KBM-7 (cell line): ENCODE measurements at places on chromosomes 6 and 20.
A peak's percentile ranks its signal among the peaks of the same experiment; 100 is the strongest.

GRCh38 chr6:13678255-13678983 lies 33.2 kb downstream of the RANBP9 start:
- peak; percentile 31 for DNase-seq

DNA sequence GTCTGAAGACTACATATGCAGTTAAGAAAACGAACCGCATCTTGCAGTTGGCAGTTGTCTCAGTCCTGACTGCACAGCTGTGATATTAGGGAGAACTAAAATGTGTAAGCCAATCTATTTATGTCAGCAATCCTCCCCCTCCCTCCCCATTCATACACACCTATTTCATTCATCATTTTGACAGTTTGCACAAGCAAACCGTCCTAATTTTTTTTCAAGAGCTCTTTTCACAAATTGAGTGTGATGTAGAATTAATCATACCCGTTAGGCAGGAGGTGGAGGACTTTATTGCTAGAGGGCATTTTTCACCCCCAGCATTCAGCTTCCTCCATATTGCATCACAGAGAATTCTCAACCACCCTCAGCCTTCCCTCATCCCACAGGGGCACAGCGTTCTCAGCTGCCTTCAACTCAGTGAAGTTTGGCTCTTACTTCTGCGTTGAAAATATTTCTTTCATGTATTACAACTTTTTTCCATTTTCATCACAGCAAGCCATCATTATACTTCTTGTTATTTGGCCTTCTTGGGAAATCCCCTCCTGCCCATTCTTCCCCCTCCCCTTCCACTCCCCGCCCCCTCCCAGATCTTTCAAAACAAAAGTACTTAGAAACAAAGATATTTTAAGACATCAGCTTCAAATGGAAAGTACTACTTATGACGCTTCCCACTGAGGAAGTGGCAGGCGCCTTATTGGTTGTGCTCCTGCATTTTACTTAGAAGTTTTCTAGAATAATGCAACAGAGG lies 37.5 kb downstream of the NOX3 start:
- DNase-seq = peak; percentile 5

GRCh38 chr20:53805895-53806384 lies 212.3 kb upstream of the ZNF217 start:
- DNase-seq = no peak

DNA sequence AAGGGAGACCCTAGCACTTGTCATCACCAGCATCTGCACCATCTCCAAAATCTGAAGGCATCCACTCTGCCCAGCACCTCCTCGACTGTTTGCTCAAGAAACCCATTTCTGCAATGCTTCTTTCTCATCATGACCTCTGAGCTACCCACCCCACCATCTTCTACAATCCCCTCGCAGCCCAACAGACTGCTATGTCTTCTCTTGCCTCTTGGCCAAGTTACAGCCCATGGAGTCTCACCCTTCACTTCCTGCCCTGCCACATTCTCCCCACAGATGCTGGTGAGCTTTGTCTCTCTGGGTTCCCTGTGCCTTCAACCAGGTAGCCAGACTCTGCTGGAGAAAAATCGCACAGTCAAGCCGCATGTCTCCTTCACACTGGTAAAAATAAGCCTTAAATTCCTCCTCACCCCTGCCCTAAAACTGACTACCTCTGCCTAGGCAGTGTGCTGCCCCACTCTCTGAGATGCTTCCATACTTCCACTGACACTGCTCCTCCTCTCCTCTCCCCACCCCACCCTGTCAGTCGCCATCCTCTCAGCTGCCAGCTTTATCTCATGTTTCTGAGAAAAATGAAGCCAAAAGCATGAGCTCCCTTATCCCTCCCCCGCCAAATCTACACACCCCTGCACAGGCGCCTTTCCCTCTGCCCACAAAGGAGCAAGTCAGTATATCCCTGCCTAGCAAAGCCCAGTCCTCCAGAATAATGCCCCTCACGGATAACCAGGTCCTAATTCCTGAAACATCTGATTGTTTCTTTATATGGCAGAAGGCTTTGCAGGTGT lies 2.3 kb upstream of the TXNDC5 start:
- DNase-seq = no peak

- DNase-seq = no peak
Observed at GRCh38 chr6:19662911-19663310, 174.3 kb upstream of the ID4 start.

GRCh38 chr6:43373252-43373875 lies 3.9 kb upstream of the ZNF318 start:
- no peak for DNase-seq

- no peak for DNase-seq
Observed at GRCh38 chr20:24987873-24988835, 4.4 kb downstream of the APMAP start.

DNA sequence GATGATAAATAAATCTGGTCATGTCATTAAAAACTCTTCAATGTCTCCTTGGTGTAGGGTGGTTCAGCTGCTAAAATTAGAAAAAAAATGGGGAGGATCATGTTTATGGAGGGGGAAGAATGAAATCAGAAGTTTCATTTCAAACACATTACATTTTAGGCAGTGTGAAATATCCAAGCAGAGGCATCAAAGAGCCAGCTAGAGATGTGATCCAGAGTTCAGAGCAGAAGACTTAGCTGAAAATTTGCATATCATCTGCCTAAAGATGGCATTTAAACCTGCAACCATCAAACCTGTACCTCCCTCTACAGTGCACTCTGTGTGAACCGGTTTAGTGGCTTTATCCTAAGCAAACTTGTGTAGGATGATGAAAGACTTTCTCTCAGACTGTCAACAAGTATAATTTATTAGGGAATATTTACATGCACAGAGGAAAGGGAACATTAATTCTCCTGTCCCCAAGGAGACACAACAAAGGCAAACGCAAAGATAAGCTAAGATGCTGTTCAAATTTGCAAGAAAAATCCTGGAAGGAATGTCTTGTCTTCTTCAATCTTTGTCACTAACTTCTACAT lies 84.8 kb upstream of the PLEKHG1 start:
- no peak for DNase-seq

GRCh38 chr6:52635049-52635577 lies 35.8 kb upstream of the TMEM14A start:
- DNase-seq = peak; percentile 16

GRCh38 chr20:21832442-21833385 lies 127.2 kb downstream of the PAX1 start:
- DNase-seq = no peak

DNA sequence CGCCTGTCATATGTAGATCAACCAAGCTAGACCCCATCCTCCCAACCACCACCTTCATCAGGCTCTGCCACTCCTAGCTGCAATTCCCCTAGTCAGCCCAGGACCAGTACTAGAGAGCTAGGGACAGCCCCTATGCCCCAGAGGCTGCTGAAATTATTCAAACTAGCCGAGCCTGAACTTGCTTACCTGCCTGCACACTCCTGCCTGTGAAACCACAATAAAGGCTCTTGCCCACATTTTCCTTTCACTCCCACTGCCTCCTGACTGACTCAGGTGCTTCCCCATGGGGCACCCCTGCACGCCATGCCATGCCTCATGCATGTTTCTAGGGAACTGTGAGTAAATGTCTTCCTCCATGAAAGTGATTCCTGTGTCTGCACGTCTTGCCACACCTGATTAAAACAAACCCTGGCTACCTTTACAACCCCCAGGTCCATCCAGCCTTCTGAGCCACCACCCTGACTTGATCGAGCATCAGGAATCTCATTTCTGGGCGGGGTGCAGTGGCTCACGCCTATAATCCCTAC lies 66.5 kb upstream of the IER3 start:
- DNase-seq = no peak

DNA sequence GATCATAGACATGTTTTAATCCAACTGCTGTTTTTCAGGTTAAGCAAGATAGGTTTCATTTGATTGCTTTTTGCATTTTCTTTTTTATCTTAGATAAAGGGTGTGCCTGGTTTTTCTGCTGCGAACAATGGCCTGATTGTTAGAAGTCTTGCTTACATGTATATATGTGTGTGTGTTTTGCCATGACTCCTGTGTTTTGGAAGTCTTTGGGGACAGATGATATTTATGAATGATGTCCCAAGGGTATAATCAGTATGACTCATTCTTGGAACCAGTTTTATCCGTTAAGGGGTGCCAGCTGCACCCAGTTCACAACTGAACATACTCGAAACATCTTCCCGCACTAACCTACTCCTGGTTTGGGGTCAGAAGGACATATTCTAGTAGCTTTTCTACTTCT lies 230.1 kb upstream of the SUPT3H start:
- no peak for DNase-seq

GRCh38 chr6:36867471-36868224 lies 7.0 kb downstream of the PPIL1 start:
- no peak for DNase-seq

- DNase-seq = no peak
Observed at GRCh38 chr6:32610682-32611296, 21.1 kb upstream of the HLA-DRB1 start.

- DNase-seq = peak; percentile 81
Observed at GRCh38 chr6:148760568-148761526, 14.0 kb downstream of the UST start.

- DNase-seq = no peak
Observed at GRCh38 chr6:13677878-13678254, 33.8 kb downstream of the RANBP9 start.

GRCh38 chr6:112300896-112301295 lies 46.2 kb upstream of the RFPL4B start:
- DNase-seq = no peak

DNA sequence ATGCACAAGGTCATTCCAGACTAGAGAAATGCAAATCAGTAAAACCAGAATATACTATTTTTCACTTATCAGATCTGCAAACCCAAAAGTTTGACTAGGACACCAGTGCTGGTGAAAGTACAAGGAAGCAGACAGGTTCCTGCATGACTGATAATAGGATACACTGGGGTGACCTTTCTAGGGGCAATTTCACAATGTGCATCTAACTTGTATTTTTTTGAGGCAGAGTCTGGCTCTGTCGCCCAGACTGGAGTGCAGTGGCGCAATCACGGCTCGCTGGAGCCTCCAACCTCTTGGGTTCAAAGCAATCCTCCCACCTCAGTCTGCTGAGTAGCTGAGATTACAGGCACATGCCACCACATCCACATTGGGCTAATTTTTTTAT lies 11.4 kb downstream of the COMMD7 start:
- peak; percentile 56 for DNase-seq

DNA sequence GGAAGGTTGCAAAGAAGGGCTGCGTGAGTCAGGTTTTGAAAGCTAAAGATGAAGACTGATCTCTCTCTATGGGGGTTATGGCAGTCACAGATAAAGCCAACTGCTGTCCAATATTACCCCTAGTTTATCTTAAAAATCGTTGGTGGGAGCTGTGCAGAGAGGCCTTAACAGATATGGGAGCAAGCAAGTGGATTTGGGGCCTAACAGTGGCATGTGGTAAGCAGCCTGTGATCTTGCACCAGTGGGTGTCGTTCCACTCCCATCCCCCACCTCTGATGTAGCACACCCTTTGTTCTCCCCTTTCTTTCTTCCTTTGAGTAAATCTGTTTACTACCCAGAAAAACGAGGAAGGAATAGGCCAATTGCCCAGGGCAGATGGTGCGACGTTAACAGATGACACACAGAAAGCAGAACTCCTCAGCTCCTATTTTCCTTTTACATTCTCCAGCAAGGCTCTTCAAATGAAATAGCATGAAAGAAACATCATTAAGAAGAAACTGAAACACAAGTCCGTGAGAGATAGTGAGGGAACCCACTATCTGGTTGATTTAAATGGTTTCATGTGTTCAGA lies 274.1 kb upstream of the CITED2 start:
- peak; percentile 89 for DNase-seq

DNA sequence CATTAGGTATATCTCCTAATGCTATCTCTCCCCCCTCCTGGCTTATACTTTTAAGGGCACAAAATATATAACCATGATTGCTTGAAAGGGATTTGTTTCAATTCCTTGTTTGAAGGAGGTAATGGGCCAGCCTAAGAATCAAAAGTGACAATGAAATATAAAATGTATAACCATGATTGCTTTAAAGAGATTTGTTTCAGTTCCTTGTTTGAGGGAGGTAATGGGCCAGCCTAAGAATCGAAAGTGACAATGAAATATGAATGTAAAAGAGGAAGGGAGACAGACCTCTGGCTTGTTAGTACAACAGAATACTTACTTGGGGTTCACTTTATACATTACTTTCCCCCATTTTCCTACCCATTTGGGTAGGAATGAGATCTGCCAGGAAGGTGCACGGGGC lies 55.5 kb downstream of the FOXC1 start:
- DNase-seq = no peak

DNA sequence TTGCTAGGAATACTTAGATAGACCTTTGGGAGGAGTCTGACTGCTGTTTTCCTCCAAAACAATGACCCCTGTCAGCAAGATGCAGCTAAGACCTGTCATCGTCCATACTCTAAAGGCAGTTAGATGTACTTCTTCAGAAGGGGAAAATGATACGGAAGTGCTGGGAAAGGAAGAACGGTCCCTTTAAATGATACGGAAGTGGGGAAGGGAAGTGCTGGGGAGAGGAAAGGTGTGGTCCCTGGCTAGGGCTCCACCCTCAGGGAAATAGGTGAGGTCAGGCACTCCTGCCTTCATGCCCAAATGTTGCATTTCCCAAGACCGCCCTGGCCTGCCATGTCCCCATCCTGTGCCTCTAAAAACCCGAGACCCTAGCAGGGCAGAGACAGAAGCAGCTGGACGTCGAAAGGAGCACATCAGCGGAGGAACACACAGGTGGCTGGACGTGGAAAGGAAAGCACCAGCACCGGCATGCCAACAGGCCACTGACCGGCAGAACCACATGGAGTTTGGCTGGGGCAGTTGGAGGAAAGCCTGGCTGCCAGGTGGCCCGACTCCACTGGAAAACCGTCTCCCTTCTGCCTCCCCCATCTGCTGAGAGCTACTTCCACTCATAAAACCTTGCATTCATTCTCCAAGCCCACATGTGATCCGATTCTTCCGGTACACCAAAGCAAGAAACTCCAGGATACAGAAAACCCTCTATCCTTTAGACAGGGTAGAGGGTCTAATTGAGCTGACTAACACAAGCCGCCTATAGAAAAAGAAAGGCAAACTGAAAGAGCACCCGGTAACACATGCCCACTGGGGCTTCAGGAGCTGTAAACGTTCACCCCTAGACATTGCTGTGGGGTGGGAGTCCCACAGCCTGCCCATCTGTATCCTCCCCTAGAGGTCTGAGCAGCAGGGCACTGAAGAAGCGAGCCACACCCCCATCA lies 94.6 kb downstream of the FAXC start:
- DNase-seq = no peak

- DNase-seq = no peak
Observed at GRCh38 chr20:39124064-39124463, 161.9 kb downstream of the DHX35 start.

DNA sequence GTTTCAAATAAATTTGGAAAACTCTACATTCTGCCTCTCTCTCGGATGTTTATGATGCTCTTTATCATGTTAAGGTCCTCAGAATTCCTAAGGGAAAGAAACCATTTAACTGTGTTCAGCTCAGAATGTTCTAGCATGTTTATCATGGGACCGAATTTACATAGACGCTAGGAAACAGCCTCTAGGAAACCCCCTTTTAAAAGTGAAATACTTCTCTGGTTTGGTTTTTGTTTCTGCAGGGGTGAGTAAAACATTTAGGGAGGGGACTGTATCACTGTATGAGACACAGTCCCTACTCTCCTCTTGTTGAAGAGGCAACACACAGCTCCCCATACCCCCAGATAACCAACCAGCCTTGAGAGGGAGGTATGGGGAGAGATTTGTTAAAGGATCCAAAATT lies 267.6 kb upstream of the SUPT3H start:
- no peak for DNase-seq

GRCh38 chr20:59776626-59777330 lies 156.7 kb downstream of the SYCP2 start:
- no peak for DNase-seq
